A549 treated with RU486 at 1 μM for 4 hours (cell line): ENCODE measurements at places on chromosomes 11 and 22. TPM values are rescaled to one million over a fixed set of nuclear protein-coding genes. Genes with fewer than 3 reads are reported as not detected.

OLFML1 gene
- total RNA-seq: 0.18 TPM in 1 of 5 replicates, not detected in the others

PANX3 gene
- not detected in 5 replicates for total RNA-seq

LDHAL6A gene
- not detected in 5 replicates for total RNA-seq

OR52E8 gene
- not detected in 5 replicates for total RNA-seq

DSCAML1 gene
- 0.13 to 0.31 TPM (median 0.22 TPM) in 5 replicates for total RNA-seq

TRIM29 gene
- total RNA-seq: 5.9 to 8.2 TPM (median 6.8 TPM) in 5 replicates

MAP6 gene
- 1.5 to 2.0 TPM (median 1.7 TPM) in 5 replicates for total RNA-seq

ACR gene
- total RNA-seq: 0.25 TPM in 1 of 5 replicates, not detected in the others

SERPINH1 gene
- 67.0 to 111 TPM (median 98.3 TPM) in 5 replicates for total RNA-seq

TMEM132A gene
- total RNA-seq: 103 to 179 TPM (median 165 TPM) in 5 replicates

OR52J3 gene
- total RNA-seq: not detected in 5 replicates

PLAAT2 gene
- 0.23 to 0.27 TPM in 2 of 5 replicates, not detected in the others for total RNA-seq

GAB2 gene
- 3.7 to 5.0 TPM (median 4.8 TPM) in 5 replicates for total RNA-seq

FXYD6 gene
- 0.14 to 0.43 TPM (median 0.28 TPM) in 5 replicates for total RNA-seq

LRRC10B gene
- total RNA-seq: 0.11 to 0.24 TPM (median 0.15 TPM) in 5 replicates

GTSE1 gene
- total RNA-seq: 27.2 to 35.2 TPM (median 30.8 TPM) in 5 replicates

EPS8L2 gene
- 72.5 to 125 TPM (median 110 TPM) in 5 replicates for total RNA-seq

ANO5 gene
- total RNA-seq: 0.89 to 1.8 TPM (median 1.7 TPM) in 5 replicates

INS gene
- not detected in 5 replicates for total RNA-seq

TMA7B gene
- total RNA-seq: not detected in 5 replicates

SHANK3 gene
- 3.0 to 6.1 TPM (median 4.6 TPM) in 5 replicates for total RNA-seq

SLCO2B1 gene
- 3.2 to 4.0 TPM (median 3.4 TPM) in 5 replicates for total RNA-seq

PKP3 gene
- 26.4 to 39.8 TPM (median 36.5 TPM) in 5 replicates for total RNA-seq

KRTAP5-10 gene
- not detected in 5 replicates for total RNA-seq

KCNC1 gene
- total RNA-seq: 0.07 to 0.18 TPM (median 0.07 TPM) in 5 replicates

C11orf97 gene
- total RNA-seq: not detected in 5 replicates

LDLRAD3 gene
- 17.6 to 23.9 TPM (median 22.2 TPM) in 5 replicates for total RNA-seq

MRGPRG gene
- total RNA-seq: 0.23 TPM in 1 of 5 replicates, not detected in the others

LYVE1 gene
- total RNA-seq: 0.09 to 0.28 TPM (median 0.18 TPM) in 5 replicates

USP2 gene
- 0.18 to 0.62 TPM (median 0.28 TPM) in 5 replicates for total RNA-seq

ZNF280B gene
- total RNA-seq: 1.1 to 1.7 TPM (median 1.6 TPM) in 5 replicates

ADAMTS15 gene
- total RNA-seq: 7.6 to 14.3 TPM (median 10.7 TPM) in 5 replicates

HTR3A gene
- not detected in 5 replicates for total RNA-seq

EIF1AD gene
- 38.9 to 45.8 TPM (median 39.4 TPM) in 5 replicates for total RNA-seq

NF2 gene
- total RNA-seq: 12.2 to 17.8 TPM (median 15.0 TPM) in 5 replicates

ADM gene
- 76.1 to 129 TPM (median 89.7 TPM) in 5 replicates for total RNA-seq

C22orf15 gene
- not detected in 5 replicates for total RNA-seq

CARD10 gene
- 24.2 to 41.1 TPM (median 36.8 TPM) in 5 replicates for total RNA-seq

FADS1 gene
- total RNA-seq: 122 to 153 TPM (median 139 TPM) in 5 replicates
